Thyroid gland (tissue), 4 donors: ENCODE measurements at places on chromosomes 12 and 14.

DNA sequence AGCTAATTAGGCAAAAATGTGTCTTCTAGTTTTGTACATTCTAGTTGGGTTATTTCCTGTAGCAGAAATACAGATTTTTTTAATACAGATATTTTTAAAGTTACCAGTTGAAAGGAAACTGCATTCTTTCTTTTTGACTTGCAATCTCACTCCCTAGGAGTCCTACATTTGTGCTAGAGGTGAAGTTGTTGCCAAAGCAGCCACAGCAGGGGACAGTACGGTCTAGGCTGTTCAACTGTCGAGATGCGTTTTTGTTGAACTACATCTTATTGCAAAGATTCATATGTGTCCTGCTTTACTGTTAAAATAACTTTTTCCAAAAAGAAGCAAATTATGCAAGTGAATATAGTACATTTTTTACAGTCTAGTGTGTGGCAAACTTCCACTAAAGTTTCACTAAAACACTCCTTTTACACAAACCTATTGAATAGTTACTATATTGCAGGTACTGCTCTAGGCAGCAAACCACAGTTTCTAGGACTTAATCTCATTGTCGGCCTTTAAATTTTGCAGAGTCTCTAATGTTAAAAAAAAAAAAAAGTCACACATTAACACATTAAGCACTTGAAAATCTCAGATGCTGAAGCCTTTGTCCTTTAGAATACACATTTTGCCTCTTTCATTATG is 30.2 kb upstream of the SRGAP1 start:
- DNase-seq, result no peak

- no peak for DNase-seq
These were observed 93.7 kb downstream of the DHRS2 start for GRCh38 chr14:23729720-23730387.

DNA sequence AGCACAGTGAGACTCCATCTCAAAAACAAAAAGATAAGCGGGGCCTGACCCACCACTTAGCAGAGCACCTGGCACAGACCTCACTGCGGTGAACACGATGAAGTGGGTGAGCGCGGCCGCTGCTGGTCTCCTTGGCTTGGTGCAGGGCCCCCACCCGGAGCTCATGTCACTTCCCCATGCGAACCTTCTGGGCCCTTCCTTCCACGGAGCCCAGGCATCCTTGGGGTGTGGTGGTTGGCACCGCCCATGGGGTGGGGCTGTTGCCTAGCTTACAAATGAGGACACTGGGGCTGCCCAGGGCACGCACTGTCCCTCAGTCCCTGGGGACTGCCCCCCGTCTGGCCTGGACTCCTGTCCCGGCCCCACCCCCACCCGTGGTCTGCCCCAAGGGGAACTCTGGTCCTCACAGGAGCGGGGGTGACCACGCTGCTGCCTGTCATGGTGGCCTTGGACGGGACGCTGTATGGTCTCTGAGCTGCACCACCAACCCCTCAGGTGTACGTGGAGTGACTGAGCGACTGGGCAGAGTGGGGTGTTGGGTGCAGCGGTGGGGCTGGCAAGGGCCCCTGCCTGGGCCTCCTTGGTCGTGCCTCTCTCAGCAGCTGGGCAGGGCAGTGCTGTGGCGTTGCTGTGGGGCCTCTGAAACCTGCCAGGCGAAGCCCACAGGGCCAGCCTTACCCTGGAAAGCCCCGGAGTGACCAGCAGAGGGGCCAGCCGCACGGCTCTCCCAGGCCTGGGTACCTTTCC is 15.3 kb downstream of the FBRSL1 start:
- DNase-seq, result no peak

GRCh38 chr12:9706086-9706685 is 26.7 kb downstream of the CLECL1 start:
- DNase-seq, result no peak

GRCh38 chr12:109640961-109641360 is 67.4 kb downstream of the MVK start:
- no peak for DNase-seq

GRCh38 chr14:26599291-26599690 is 1.5 kb upstream of the NOVA1 start:
- no peak for DNase-seq
